Stimulated activated CD4-positive, alpha-beta T cell treated with anti-CD3 and anti-CD28 coated beads, Interleukin-1b, Interleukin-23, amount 100 ng/mL, for 48 hours (primary cell): ENCODE measurements at places on chromosomes 1 and 21.

DNA sequence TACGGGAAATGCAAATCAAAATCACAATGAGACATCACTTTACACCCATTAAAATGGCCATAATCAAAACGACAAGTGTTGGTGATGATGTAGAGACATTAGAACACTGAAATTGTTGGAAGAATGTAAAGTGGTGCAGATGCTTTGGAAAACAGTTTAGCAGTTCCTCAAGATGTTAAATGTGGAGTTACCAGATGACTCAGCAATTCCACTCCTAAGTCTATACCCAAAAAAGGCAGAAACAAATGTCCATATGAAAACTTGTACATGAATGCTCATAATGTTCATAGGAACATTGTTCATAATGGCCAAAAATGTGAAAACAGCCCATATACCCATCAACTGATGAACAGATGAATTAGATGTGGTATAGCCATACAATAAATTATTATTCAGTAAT is 267.4 kb downstream of the KCNH1 start:
- DNase-seq = no peak

GRCh38 chr1:14009582-14009981 is 309.6 kb downstream of the PRDM2 start:
- DNase-seq = no peak

- no peak for DNase-seq
These were observed 18.2 kb downstream of the UCK2 start for GRCh38 chr1:165845569-165845968.

- no peak for DNase-seq
These were observed 227 bp downstream of the NBL1 start for GRCh38 chr1:19644395-19644680.

- no peak for DNase-seq
These were observed 413.0 kb downstream of the DPYD start for GRCh38 chr1:97507863-97508262.

GRCh38 chr21:22224261-22224660 is 1226.1 kb downstream of the NCAM2 start:
- no peak for DNase-seq

DNA sequence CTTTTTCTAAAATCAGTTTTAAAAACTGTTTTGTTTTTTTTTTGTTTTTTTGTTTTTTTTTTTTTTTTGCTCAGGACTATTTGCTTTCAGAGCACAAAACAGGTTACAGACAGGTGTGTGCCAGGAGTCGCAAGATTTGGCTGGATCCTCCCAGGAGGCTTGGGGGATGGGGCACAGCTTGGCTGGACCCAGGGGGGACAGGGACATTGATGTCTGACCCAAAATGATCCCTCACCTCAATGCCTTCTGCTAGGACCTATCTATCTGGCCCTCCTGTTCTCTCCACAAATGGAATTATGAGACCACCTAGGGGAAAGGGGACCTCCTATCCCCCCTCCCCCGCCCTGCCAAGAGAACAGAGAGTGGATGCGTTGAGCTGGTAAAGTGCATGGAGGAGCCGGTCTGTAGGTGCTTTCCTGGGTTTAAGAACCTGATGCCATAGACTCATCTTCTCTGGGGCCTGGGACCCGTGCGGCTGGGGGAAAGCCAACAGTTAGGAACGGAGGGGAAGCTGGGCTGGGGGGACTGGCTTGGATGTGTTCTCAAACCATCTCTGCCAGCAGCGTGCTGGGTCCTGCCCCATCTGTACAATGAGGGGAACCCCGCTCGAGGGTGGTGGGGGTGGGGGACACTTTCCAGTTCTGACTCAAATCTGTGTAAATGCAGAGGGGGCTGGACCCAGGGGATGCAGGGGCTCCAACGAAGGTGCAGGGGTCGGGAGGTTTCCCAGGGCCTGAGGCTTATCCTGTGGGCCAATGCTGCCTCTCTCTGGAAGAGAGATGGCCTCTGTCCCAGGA is 28.9 kb downstream of the RUNX3 start:
- peak; percentile 13 for DNase-seq

DNA sequence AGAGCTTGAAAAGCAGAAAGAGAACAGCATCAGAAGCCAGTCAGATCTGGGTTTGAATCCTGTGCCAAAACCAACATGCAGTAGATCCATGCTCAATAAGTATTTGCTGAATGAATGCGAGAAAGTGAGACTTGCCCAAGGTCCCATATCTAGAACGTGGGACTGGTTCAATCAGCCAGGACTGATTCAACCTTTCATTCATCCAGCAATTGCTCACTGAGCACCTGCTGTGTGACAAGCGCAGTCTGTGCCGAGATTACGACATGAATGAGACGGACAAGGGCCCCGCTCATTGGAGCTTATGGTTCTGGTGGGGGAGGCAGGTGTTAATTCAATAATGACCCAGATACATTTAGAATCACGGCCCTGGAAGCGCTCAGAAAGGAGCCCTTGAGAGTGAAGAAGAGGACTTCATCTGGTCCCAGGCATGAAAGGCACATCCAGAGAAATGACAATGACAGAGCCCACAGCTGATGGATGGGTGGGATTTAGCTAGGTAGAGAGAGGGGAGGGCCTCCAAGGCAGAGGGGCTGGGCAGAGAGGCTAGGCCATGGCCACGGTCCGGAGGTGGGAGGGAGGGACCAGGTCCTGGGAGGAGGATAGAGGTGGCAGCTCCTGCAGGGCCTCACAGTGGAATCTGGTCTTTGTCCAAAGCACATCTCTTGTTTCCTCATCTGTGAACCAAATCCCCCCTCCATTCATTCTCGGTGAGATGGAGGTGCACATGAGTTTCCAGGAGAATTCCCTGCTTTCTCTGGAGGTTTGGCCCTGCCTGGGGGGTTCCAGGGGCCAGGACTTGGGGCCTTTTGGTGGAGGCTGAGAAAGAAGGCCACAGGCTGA is 4.2 kb upstream of the FAM131C start:
- DNase-seq = no peak
